ENCODE measurements at places on chromosomes 1 and 21. TPM values are rescaled to one million over a fixed set of nuclear protein-coding genes. Genes with fewer than 3 reads are reported as not detected.

CAMSAP2 gene
- 3.3 TPM for total RNA-seq

KIF14 gene
- 12.6 TPM for total RNA-seq

CRYAA gene
- not detected for total RNA-seq

UBXN10 gene
- total RNA-seq = 0.78 TPM

PDPN gene
- total RNA-seq = not detected

TSPAN1 gene
- total RNA-seq = not detected

GJB5 gene
- not detected for total RNA-seq

ZSWIM5 gene
- total RNA-seq = 0.80 TPM

FAAP20 gene
- total RNA-seq = 64.3 TPM

VCAM1 gene
- 2.4 TPM for total RNA-seq

IFNGR2 gene
- 1.4 TPM for total RNA-seq

ADPRS gene
- 46.0 TPM for total RNA-seq

KCNK2 gene
- not detected for total RNA-seq

ANKRD35 gene
- 0.82 TPM for total RNA-seq

ZBTB8A gene
- 0.17 TPM for total RNA-seq

PLA2G2C gene
- total RNA-seq = 0.04 TPM

CLDN19 gene
- total RNA-seq = not detected

KRTAP12-2 gene
- not detected for total RNA-seq

CYP2J2 gene
- 0.99 TPM for total RNA-seq

TGFB2 gene
- not detected for total RNA-seq

KCNT2 gene
- not detected for total RNA-seq

A3GALT2 gene
- total RNA-seq = not detected

KIF26B gene
- 0.17 TPM for total RNA-seq

AGMAT gene
- total RNA-seq = 19.6 TPM

AADACL4 gene
- not detected for total RNA-seq

GPR25 gene
- total RNA-seq = not detected

KRTAP21-2 gene
- total RNA-seq = not detected

SMIM1 gene
- 1.7 TPM for total RNA-seq

GJA9 gene
- not detected for total RNA-seq

NR5A2 gene
- total RNA-seq = not detected

CNTN2 gene
- not detected for total RNA-seq

LMX1A gene
- not detected for total RNA-seq
